GM12878 (cell line): ENCODE measurements at places on chromosomes 13 and 19. TPM values are rescaled to one million over a fixed set of nuclear protein-coding genes. Genes with fewer than 3 reads are reported as not detected.

- H3K36me3 ChIP-seq, result no peaks in the 10 kb centered on the region
- H3K27me3 ChIP-seq, result no peaks in the 10 kb centered on the region
- H3K27ac ChIP-seq, result no peak overlapping the region
Observed at GRCh38 chr13:113442354-113442984, 10.8 kb downstream of the ADPRHL1 start.

- peak overlapping the region; percentile 98 for H3K4me3 ChIP-seq
- DNase-seq, result no peak
- H3K27me3 ChIP-seq, result no peaks in the 10 kb centered on the region
- no peaks in the 10 kb centered on the region for H3K36me3 ChIP-seq
- peaks cover 31% of the 10 kb centered on the region for H3K4me1 ChIP-seq
Observed at GRCh38 chr19:18280247-18281081, 958 bp downstream of the JUND start.

- H3K36me3 ChIP-seq, result no peaks in the 10 kb centered on the region
- H3K4me1 ChIP-seq, result peaks cover 16% of the 10 kb centered on the region
- no peak overlapping the region for H3K27ac ChIP-seq
- no peak for DNase-seq
- no peak overlapping the region; the same call in 1 of the 2 replicates for H3K4me3 ChIP-seq
Observed at GRCh38 chr19:1290703-1291651, 5.3 kb downstream of the EFNA2 start.

DNA sequence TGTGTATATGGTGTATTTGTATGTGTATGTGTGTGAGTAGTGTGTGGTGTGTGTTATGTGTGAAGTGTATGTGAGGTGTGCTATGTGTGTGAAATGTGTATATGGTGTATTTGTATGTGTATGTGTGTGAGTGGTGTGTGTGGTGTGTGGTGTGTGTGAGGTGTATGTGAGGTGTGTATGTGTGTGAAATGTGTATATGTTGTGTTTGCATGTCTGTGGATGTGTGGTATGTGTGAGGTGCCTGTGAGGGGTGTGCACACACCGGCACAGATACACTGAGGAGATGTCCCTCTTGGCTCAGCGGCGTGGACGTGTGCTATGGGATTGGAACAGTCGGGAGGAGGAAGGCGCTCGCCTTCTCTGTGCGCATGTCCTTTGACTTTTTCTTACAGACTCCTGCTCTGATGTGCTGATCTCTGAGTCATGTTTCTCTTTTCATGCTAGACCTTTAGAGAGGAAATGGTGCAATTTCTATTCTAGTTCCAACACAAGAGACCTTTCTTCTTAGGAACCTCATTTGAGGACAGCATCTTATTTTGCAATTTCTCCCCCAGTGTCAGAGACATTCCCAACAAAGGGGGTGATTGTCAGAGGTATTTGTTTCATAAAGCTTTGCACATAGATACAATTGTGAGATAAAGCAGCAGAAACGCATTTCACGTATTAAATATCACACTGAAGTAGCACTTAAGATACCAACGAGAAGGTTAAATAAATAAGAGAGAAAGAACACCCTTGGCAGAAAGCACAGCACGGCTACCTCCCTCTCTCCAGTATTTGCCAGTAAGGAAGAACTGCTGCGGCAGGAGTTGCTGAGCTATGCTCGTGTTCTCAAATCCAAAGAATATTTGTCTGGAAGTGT, 11.3 kb upstream of the TNFRSF19 start:
- no peak for DNase-seq
- H3K4me1 ChIP-seq, result peaks cover 46% of the 10 kb centered on the region
- H3K36me3 ChIP-seq, result no peaks in the 10 kb centered on the region
- peak overlapping the region; percentile 51 for H3K27ac ChIP-seq
- H3K4me3 ChIP-seq, result no peak overlapping the region
- no peaks in the 10 kb centered on the region for H3K27me3 ChIP-seq

DNA sequence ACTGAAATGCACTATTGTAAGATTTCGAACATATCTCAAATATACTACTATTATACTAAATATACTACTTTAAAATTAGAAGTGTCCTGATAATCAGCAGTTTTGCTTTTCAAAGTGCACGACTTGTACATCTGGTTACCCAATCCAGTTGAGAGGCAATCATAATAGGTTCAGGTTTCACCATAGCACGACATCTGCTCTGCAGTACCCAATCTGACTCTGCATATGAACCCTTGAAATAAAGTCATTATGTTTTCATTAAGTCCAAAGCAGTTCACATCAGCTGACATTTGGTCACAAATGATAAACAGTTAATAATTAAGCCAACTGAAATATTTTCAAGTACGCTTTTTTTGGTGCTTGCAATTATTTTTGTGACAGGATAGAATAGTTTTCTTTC, 90.6 kb downstream of the PCDH9 start:
- DNase-seq, result no peak
- no peaks in the 10 kb centered on the region for H3K36me3 ChIP-seq
- H3K27me3 ChIP-seq, result no peaks in the 10 kb centered on the region
- H3K4me3 ChIP-seq, result no peak overlapping the region
- H3K4me1 ChIP-seq, result no peaks in the 10 kb centered on the region

DNA sequence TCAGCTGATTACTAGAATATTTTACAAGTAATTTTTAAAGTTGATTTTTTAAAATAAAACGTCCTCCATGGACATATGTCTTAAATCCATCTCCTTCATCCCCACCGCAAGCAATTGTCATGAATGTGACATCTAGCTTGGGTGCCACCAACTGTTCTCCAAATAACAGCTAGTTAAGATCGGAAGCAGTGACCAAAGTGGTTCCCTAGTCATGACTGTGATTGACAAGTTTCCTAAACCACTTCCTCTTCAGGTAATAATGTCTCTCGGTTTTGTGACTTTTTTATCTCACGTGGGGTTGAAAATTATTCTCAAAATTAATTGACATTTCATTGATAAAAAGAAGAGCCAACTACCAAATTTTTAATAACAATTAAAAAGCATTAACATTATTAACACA, 135.3 kb upstream of the MIR17HG start:
- no peak overlapping the region for H3K27ac ChIP-seq
- H3K4me3 ChIP-seq, result no peak overlapping the region

Gene RASIP1
- total RNA-seq, result 0.08 and 0.19 TPM in 2 replicates

Gene ZNF846
- 1.5 and 2.1 TPM in 2 replicates for total RNA-seq

Gene PRODH2
- total RNA-seq, result not detected in 2 replicates
